ENCODE measurements at places on chromosomes 2 and 18.

GRCh38 chr2:228853151-228853550 lies 417.9 kb downstream of the PID1 start:
- no peak for DNase-seq

DNA sequence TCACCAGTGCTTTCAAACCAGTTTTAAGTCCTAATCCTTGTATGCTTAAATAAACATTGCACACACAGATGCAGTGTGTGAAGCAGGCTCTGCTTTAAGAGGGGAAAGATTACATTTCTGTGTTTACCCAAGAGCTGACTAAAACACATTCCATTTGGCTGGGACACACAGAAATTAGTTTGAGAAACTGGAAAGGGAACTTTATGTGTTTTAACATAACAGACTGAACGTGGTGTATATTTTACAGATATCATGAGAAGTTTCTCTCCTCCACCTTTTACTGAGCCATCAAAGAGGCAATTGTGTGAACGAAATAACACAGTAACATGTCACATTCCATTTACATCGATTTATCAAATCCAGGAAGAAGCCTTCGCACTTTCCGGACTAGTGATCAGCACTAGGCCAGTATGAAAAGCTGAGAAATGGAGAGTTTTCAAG lies 121.8 kb downstream of the MAIP1 start:
- peak; percentile 81 for DNase-seq

DNA sequence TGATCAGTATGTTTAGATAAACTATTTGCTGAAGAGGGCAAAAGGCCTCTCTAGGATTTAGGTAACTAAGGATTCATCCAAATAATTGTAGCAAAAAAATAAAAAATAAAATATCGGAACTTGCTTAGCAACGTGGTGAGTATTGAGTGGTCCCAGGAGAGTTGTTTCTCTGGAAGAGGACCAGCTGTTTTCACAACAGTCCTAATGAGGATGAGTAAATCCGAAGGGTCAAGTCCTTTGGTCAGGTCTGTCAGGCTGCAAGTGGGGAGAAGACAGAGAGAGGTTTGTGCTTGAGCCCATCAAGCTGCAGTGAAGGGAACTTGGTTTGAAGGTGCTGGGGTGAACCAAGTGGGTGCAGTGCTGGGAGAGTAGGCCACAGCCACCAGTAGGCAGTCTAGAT lies 539.2 kb downstream of the SLC4A3 start:
- DNase-seq, result no peak

GRCh38 chr18:34870555-34871310 lies 160.6 kb downstream of the DTNA start:
- DNase-seq, result no peak

DNA sequence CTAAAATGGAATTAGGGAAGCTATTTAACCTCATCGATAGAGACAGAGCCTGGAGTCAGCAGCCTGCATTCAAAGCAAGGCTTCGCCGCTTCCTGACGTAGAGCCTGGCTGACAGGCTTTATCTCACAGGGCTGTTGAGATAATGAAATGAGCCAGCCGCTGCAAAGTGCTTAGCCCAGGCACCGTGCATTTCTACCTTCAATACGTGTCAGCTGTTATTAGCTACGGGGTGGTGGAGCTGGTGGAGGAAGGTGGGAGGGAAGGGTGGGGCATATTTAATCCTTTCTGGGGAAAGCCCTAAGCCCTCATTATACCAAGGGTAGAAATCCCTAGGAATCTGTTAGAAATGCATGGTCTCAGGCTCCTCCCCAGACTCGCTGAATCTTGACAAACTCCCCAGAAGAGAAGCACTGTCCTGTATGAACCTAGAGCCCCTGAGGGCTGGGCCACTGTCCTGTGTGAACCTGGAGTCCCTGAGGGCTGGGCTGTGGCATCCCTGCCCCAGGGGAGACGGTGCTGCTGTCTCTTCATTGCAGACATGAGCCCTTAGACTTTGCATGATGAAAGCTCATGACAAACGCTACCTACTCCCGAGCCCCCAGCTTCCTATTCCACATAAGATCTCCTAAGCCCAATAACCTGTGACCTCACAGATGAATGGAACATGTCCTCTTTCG lies 72.4 kb downstream of the ALPK2 start:
- no peak for DNase-seq

DNA sequence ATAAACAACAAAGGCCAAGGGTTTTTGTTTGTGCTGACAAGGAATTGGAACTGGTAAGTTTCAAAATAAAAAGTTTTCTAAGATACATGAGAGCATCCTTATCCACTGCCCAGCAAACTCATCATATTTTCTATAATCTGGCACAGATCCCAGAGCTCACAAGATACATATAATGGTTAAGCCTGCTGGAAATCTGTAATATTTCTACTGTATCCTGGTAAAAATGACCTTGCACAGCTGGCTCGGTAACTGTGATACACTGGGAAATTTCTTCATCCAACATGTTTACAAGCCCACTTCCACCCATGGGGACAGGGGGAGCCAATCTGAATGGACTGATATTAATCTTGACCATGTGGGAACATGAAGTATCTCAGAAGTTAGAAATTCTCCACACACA lies 425.4 kb upstream of the MMADHC start:
- DNase-seq, result no peak

- DNase-seq, result no peak
Observed at GRCh38 chr18:54004828-54005227, 219.6 kb downstream of the MBD2 start.

DNA sequence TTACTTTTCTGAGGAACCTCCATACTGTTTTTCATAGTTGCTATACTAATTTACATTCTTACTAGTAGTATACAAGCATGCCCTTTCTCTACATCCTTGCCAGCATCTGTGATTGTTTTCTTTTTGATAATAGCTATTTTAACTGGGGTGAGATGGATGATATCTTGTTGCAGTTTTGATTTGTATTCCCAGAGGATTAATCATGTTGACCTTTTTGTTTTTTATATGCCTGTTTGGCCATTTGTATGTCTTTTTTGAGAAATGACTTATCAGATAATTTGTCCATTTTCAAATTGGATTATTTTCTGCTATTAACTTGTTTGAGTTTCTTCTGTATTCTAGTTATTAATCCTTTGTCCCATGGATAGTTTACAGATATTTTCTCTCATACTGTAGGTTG lies 141.5 kb downstream of the UBR3 start:
- DNase-seq, result no peak

DNA sequence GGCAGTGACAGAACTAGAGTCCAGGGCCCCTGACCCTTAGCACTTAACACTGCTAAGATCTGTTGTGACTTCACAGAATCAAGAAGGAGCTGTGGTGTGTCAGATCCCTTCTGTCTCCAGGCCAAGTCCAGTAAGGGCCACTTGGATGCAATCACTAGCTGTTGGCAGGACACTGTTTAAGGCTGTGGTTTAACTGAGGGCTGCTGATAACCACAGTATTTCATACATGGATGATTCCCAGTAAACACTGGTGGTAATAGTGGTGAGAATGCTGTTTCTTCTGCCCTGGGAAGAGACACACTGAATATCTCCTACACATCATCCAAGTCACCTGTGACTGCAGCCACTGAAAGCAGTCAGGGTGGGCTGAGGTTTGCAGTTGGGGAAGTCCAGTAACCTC lies 77.7 kb upstream of the FBXO11 start:
- no peak for DNase-seq

DNA sequence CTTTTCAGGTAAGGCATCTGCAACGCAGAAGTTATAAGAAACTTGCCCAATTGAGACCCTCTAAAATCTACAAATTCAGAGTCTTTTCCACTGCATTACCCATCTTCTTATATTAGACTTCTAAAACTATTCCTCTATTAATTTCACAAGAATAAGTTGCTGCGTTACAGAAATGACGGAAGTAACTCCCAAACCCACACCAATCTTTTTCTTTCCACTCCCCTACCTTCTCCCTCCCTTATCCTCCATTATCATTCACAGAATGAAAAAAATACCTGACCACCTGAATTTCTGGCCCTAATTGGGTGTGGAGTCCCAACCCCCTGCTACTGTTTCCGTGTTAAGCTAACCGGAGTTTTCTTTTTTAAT lies 689 bp downstream of the RPRD1A start:
- DNase-seq, result no peak

DNA sequence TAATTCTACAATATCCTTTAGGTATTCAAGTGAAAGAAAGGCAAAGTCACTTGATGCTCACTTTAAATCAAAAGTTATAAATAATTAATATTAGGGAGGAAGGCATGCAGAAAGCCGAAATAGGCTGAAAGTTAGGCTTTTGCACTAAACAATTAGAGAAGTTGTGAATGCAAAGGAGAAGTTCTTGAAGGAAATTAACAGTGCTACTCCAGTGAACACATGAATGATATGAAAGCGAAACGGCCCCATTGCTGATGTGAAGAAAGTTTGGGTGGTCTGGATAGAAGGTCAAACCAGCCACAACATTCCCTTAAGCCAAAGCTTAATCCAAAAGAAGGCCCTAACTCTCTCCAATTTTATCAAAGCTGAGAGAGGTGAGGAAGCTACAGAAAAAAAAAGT lies 103.1 kb upstream of the CXCR4 start:
- no peak for DNase-seq

GRCh38 chr2:21270708-21271122 lies 146.9 kb downstream of the TDRD15 start:
- no peak for DNase-seq

DNA sequence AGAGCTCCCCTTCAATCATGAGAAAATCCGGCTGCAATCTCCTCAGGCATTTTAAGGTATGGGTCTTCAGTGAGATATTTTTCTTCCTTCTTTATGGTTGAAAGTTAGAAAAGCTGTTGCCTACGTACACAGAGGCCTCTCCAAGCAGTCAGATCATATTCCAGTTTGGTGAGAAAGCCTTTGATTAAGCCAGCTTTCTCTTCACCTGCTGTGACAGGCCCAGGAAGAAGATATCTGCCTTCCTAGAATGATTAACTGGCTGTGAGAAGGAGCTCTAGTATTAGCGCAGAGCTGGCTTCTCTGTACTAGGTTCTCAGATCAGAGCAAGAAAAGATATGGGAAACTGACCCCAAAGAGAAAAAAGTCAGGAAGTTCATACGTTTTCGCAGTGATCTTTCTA lies 585.0 kb upstream of the CHAC2 start:
- DNase-seq, result no peak

GRCh38 chr2:72133721-72134407 lies 13.8 kb downstream of the CYP26B1 start:
- no peak for DNase-seq

- DNase-seq, result no peak
Observed at GRCh38 chr2:194735837-194736542, 921.0 kb upstream of the SLC39A10 start.

DNA sequence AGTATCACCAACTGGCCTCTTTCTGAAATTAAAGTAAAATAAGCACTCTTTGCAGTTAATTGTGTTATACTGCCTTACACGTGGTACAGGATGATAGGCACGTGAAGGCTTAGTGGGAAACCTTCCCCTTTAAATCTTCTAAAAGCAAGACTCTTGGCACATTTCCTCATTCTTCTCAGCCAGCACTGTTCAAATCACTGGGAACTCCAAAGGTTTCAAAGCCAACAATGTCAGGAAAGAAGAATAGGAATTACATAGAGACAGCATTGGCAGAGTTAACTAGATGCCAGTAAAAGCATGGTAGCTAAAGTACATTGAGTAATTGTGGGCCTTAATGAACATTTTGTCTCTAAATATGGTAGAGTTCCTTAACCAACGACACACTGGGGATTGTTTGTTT lies 96.4 kb downstream of the DTNA start:
- no peak for DNase-seq

- no peak for DNase-seq
Observed at GRCh38 chr2:84175970-84176369, 283.1 kb downstream of the SUCLG1 start.

DNA sequence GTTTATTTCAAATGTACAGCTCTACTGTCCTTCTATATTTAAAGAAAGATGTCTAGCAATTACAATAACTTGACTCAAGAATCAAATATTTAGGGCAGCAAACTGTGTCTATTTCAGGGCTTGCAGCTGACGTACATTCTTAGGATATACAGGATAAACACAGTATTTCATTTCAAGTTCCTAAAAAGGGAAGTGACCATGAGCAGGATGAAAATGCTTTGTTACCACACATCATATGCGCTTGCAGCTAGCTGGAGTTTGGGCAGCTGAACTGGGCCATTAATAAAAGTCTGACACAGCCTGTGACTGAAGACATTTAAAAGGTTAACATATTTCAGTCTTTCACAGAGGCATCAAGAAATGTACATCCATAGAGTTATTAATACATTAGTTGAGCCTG lies 264.6 kb upstream of the TRIB2 start:
- peak; percentile 82 for DNase-seq

GRCh38 chr2:14120376-14120775 lies 512.1 kb upstream of the LRATD1 start:
- DNase-seq, result no peak

DNA sequence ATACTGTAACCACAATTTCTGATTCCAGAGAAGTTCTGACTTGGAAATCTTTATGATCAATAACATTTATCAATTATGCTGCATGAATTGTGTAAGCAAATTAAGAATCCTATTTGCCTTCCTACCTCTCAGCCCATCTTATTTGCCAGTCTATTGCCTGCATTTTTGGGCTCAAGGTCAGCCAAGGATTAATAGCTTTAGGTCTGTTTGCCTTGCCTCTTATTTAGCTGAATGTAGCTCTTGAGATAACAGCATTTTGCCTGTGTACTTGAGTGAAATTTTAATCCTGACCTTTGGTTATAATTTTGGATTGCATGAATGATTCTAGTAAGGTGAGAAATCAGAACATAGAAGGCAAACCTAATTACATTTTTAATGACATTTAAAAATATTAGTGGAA lies 51.2 kb downstream of the MYO3B start:
- no peak for DNase-seq

DNA sequence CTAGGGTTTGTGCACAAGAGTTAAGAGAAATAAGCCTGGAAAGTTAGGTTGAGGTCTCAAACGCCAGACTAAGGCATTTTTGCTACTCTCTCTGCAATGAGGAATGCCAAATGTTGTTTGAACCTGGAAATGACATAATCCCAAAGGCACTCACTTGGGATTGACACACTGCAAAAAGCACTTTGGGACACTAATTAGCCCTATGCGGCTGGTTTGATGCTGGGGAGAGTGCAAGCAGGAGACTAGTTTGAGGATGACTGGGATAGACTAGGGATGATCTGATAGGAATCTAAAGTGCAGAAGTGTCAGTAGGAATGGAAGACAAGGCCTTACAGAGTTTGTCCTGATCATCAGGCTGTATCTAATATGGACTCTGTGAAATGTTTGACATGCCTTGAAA lies 469.0 kb downstream of the SLC4A3 start:
- DNase-seq, result no peak

DNA sequence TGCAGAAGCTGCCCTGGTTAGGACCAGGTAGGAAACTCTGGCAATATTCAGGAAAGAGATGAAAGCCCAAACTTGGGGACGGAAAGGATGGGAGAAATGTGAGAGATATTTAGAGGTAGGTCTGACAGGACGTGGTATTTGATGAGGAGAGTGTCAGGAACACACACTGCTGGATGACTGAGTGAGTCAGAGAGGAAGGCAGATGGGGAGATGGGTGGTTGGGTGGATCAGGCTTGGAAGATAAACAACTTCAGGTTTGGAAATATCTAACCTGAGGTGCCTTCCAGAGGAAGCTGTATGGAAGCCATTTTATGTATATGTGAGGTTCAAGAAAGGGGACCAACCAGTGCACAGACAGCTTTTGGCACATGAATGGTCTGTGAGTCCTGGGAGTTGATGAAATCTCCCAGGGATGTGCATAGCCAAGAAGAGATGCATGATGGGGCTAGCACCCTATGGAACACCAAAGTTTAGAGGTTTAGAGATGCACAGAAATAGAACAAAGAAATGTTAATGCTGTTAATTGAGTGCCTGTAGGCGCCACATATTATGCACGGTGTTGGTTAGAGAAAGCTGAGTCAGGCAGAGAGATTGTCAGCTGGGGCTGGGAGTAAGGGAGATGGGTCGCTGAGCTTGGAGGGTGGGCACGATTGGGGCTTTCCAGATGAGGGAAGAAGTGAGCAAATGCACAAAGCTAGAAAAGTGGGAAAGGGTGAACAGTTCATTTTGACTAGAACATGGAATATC lies 101.0 kb downstream of the VIT start:
- DNase-seq, result no peak
